Naive thymus-derived CD8-positive, alpha-beta T cell (primary cell): ENCODE measurements at places on chromosomes 2 and 18. TPM values are rescaled to one million over a fixed set of nuclear protein-coding genes. Genes with fewer than 3 reads are reported as not detected.
A peak's percentile ranks its signal among the peaks of the same experiment; 100 is the strongest.

The AMER3 gene
- total RNA-seq: not detected

The HOXD13 gene
- total RNA-seq: not detected

The ZNF396 gene
- total RNA-seq: 7.3 TPM

The TTN gene
- total RNA-seq: 28.1 TPM

The GKN1 gene
- total RNA-seq: not detected

The AKAIN1 gene
- total RNA-seq: not detected

The HOXD10 gene
- total RNA-seq: not detected

The IL1RL1 gene
- not detected for total RNA-seq

The CCDC74B gene
- not detected for total RNA-seq

DNA sequence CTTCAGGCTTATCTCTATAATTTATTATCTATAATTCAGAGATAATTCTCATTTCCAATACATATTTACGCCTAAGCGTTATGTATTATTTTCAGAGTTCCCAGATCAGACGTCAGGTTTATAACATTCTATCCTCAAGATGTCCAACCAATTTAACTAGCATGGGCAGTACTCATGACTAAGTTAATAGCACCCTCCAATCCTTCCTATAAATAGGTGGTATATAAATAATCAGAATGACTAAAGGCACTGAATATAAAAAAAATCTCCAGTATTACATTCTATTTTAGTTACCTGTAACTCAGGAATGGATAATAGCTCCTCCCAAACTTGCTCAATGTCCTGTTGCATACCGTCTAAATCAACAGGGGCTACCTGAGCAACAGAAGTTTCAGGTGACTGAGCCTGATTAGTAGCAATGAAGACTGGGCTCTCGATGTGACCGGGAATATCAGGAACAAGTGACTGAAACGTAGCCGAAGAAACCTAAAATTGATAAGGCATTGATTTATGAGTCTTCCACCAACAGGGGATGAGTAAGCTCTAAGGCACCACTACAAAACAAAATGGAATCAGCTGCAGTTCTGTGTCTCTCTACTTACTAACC, 19.6 kb downstream of the HNRNPA3 start:
- H3K27me3 ChIP-seq: no peaks in the 10 kb centered on the region
- no peak for DNase-seq
- H3K4me1 ChIP-seq: peaks cover 26% of the 10 kb centered on the region
- H3K36me3 ChIP-seq: peaks cover 34% of the 10 kb centered on the region

GRCh38 chr2:226832061-226832460, 3.8 kb upstream of the RHBDD1 start:
- H3K27me3 ChIP-seq: no peaks in the 10 kb centered on the region
- H3K4me1 ChIP-seq: peaks cover 8% of the 10 kb centered on the region
- no peak overlapping the region for H3K4me3 ChIP-seq

DNA sequence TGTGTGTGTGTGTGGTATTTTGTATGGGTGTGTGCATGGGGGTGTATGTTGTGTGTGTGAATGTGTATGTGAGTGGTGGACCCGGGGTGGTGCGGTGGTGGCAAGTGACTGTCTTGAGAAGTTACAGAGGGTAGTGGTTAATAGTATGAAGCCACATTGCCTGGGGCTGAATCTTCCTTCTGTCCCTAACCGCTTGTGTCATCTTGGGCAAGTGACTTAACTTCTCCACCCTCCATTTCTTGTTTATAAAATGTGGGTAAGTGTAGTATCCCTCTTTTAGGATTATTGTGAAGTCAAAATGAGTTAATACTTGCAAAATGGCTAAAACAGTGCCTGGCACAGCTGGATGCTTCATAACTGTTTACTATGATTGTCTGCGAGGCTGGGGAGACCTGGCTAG, 63.5 kb downstream of the MYCN start:
- H3K4me3 ChIP-seq: no peak overlapping the region
- peaks cover 30% of the 10 kb centered on the region for H3K27me3 ChIP-seq
- no peak for DNase-seq
- H3K4me1 ChIP-seq: no peaks in the 10 kb centered on the region
- no peak overlapping the region for H3K27ac ChIP-seq
- no peaks in the 10 kb centered on the region for H3K36me3 ChIP-seq

DNA sequence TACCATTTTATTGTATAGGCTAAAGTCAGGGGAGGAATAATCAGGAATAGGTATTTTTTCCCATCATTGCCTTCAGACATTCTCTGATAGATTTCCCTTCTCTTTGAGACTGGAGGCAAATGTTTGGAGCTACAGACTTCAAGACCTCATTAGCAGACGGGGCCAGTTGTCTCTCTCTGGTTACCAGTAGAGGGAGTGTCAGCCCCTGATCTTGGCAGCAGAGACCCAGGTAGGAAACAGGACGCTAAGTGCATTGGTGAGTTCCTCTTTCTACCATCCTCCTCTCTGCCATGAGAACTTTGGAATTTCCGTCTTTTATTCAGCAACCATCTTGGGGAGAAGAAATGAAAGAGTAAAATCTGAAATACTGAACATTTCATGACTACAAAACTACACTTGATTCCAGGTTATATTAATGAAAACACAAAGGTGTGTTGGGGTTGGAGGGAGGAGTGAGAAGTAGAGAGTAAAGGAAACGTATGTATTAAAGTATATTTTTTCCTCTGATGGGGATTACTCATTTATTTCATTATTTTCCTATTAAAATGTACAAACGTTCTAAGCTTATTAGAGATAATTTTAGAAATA, 186.2 kb upstream of the GCFC2 start:
- no peaks in the 10 kb centered on the region for H3K36me3 ChIP-seq
- DNase-seq: no peak
- H3K27me3 ChIP-seq: no peaks in the 10 kb centered on the region
- H3K27ac ChIP-seq: no peak overlapping the region
- H3K4me3 ChIP-seq: no peak overlapping the region

DNA sequence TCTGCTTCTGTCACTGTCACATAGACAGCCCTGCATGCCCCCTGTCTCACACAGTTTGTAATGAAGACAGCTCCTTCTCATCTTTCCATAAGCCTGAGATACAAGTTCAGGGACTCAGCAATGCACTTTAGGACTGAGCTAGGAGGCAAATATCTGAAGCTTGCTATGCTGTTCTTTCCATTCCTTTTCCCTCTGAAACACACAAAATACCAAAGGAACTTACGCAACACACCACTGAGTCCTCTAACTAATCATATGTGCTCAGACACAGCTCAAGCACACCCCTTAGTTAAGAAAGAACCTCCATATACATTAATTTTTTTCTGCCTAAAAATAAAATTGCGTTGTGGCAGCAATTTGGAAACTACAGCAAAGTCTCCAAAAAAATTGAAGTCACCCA, 17.9 kb downstream of the SERPINB8 start:
- no peaks in the 10 kb centered on the region for H3K27me3 ChIP-seq
- no peaks in the 10 kb centered on the region for H3K36me3 ChIP-seq
- no peak overlapping the region for H3K27ac ChIP-seq
- H3K4me3 ChIP-seq: no peak overlapping the region

DNA sequence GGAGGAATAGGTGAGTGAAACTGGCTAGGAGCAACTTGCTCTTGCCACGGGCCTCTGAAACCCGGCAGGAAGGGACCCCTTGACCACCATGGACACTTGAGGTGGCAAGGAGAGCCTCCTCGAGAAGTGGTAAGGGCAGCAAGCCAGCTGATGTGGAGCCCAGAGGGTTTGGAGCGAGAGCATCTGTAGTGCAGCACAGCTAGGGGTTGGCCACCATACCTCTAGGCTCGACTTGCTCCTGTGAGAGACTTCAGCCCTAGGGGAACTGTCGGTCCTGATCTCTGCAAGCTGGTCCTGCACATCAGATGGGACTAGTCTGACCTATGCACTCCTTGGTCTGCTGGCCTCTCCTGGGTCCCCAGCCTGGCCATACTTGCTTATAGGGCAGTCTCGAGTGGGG, 158.4 kb downstream of the CCDC178 start:
- DNase-seq: no peak
- no peak overlapping the region for H3K4me3 ChIP-seq
- H3K27me3 ChIP-seq: no peaks in the 10 kb centered on the region
- no peaks in the 10 kb centered on the region for H3K4me1 ChIP-seq

DNA sequence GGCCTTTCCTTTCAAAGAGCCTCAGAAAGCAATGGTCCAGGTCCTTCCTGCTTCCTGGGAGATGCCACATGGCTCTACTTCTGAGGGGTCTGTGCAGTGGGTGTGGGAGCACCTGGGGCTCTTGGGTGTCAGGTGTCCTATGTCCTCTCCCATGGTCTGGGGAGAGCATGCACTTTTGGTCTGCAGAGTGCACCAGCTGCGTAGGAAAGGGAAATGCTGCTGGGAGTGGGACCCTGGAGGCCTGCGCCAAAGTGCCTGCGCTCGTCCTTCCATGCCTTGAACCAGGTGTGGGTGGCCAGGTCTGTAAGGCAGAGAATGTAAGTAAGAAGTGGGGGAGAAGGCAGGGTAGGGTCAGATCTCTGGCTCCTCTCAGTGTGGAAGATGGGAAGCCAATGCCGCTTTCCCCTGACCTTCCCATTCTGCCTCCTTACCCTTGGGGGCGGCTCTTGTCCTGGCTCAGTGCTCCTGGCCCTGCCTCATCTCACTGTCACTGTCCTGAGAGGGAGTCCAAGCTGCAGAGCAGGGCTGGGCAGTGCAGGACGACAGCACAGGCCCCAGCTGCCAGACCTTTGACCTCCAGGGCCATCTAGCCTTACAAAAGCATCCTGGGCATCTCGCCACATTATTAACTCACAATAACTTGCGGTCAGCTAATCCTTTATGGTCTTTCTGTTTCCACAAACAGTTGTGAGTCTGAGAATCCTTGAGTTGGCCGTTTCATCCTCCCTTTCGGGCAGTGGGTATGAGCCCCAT, 6.6 kb upstream of the PROM2 start:
- no peak overlapping the region for H3K27ac ChIP-seq
- H3K4me3 ChIP-seq: no peak overlapping the region
- H3K27me3 ChIP-seq: no peaks in the 10 kb centered on the region
- no peaks in the 10 kb centered on the region for H3K4me1 ChIP-seq

DNA sequence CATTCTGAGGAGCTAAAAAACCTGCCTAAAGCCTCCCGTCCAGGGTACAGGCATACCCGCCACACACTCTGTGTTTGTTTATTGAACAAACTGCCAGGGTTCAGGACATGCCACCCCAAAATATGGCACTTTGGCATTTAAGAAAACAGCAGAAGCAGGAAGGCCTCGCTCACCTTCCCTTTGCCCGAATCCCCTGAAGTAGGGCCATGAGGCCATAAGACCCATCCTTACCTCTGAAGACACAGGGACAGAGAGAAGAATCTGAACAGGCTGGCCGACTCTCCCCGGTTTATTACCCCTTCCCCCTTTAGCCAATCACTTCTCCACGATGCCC, 1.7 kb upstream of the NEURL3 start:
- H3K36me3 ChIP-seq: no peaks in the 10 kb centered on the region
- no peak overlapping the region for H3K27ac ChIP-seq
- no peak for DNase-seq
- H3K27me3 ChIP-seq: peaks cover 23% of the 10 kb centered on the region
- H3K4me1 ChIP-seq: peaks cover 21% of the 10 kb centered on the region

- peaks cover 83% of the 10 kb centered on the region for H3K4me1 ChIP-seq
- peak overlapping the region; percentile 64 for H3K27ac ChIP-seq
Measured at GRCh38 chr18:35121038-35121437, 79.8 kb downstream of the MAPRE2 start.

- no peak for DNase-seq
- H3K36me3 ChIP-seq: no peaks in the 10 kb centered on the region
- H3K4me1 ChIP-seq: no peaks in the 10 kb centered on the region
- H3K27ac ChIP-seq: no peak overlapping the region
- H3K4me3 ChIP-seq: no peak overlapping the region
Measured at GRCh38 chr2:6342273-6342920, 523.3 kb downstream of the CMPK2 start.

- no peak for DNase-seq
- peaks cover 3% of the 10 kb centered on the region for H3K27me3 ChIP-seq
- no peak overlapping the region for H3K27ac ChIP-seq
Measured at GRCh38 chr18:55421308-55421614, 166.7 kb downstream of the TCF4 start.
